K562 (cell line): ENCODE measurements at places on chromosomes 11 and 22. TPM values are rescaled to one million over a fixed set of nuclear protein-coding genes. Genes with fewer than 3 reads are reported as not detected.

DNA sequence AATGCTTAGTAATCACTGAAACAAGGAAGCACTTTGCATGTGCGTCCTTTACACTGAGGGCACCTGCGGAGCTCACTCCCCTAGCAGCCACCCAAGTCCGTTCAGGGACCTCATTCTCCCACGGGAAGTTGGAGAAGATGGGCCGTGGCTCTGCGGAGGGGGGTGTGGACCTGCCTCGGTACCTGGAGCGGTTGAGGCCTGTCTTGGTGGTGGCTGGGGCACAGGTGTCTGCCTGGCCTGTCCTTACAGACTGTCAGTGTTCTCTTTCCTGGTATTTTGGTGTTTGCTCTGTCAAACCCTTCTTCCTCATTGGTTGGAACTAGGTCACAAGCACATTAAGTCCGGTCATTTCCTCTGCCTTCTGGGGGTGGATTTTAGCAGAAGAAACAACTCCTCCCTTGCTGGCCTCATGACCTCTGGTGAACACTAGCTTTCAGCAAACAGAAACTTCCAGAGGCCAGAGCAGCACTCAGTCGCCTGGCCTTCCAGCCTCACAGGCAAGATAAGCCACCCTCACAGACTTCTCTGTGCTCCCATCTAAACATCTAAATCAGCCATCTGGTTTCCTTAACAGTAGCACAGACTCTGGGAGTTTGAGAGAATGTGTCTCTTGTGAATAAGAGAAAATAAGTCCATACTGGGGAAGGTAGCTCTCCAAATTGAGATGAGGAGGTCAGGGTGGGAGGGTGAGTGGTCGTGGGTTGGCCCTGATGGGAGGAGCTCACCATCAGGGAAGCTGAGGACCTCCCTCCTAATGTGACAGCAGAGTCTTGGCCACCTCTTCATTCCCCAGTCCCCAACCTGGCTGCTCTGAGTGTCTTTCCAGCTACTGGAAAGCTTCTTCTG is 8.6 kb downstream of the SNAP29 start:
- DNase-seq, result peak; percentile 99

Gene MMP12
- not detected in 2 replicates for total RNA-seq

GRCh38 chr11:103528596-103528995 is 419.4 kb downstream of the DYNC2H1 start:
- no peak for DNase-seq

Gene C22orf31
- not detected in 2 replicates for total RNA-seq

Gene APOA1
- 1.8 TPM in 2 replicates for total RNA-seq

Gene MED19
- total RNA-seq, result 13.7 and 14.0 TPM in 2 replicates

Gene CHRNA10
- total RNA-seq, result 1.4 and 1.5 TPM in 2 replicates

Gene PRG2
- total RNA-seq, result 16.4 and 30.5 TPM in 2 replicates

Gene CELSR1
- 0.04 and 0.09 TPM in 2 replicates for total RNA-seq

Gene IRAG1
- total RNA-seq, result 0.22 and 0.27 TPM in 2 replicates

DNA sequence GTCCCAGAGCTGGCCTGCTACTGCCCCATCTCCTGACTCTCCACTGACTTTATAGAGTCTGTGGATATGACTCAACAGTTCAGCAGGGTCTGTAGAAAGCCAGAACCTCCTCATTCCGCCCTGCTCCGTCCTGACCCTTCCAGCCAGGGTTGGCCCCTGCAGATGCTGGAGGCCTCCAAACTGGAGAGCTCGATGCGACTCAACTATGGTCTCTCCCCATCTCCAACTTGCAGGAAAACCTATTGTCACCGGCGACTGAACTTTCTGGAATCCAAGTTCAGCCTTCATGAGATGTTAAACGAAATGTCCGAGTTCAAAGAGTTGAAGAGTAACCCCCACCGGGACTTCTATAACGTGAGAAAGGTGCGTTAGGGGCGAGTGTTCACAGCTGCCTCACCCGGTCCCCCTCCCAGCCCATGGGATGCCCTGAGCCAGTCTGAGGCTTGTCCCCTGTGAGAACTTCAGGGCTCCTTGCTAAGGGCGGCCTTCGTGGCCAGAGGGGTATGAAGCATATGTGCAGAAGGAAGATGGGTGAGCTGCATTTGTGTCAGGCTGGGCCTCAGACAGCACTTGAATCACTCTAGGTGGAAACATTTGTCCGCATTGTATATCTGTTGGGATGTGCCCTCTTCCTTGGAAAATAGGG is 32.1 kb downstream of the AMPD3 start:
- DNase-seq, result no peak

Gene TOMM22
- total RNA-seq, result 101 and 108 TPM in 2 replicates

Gene CTSF
- total RNA-seq, result 4.8 and 5.0 TPM in 2 replicates

Gene MRGPRE
- total RNA-seq, result not detected in 2 replicates

DNA sequence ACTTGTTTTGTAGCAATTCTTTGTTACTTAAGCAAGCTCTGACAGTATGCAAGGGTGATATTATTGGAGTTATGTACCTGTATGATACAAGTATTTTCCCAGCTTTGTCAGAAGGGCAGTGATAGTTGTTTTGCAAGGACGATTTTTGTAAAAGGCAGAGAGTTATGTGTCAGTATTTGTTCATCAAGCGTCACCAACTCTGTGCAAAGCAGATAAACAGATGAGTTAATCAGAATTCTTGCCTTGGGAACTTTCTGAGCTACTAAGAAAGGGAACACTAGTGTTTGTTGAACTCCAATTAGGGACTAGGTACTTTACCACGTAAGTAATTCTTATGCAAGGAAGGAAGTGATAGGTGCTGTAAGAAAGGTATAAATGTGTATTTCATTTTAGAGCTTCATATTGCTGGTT is 1.4 kb downstream of the USP47 start:
- no peak for DNase-seq

GRCh38 chr11:74012074-74012809 is 3.4 kb upstream of the UCP3 start:
- peak; percentile 44 for DNase-seq

DNA sequence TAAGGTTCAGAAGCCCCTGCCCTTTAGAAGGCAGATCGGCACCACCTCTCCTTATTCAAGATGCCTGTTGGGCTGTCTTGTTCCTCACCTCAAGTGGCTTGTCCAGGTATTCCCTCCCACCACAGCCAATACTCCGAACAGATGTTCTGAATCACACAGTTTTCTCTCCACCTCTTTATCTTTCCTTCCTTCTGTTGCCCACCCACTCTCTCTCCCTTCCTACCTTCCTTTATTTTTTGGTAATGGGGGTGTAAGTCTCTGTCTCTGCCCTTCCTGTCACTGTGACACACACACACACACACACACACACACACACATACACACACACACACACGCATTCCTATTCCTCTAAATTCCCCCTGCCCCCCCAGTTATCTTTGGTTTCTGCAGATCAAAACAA is 8.4 kb downstream of the BEST1 start:
- DNase-seq, result no peak

Gene MCAT
- 26.3 and 27.8 TPM in 2 replicates for total RNA-seq

GRCh38 chr11:126080161-126080941 is 17.7 kb upstream of the CDON start:
- DNase-seq, result no peak

DNA sequence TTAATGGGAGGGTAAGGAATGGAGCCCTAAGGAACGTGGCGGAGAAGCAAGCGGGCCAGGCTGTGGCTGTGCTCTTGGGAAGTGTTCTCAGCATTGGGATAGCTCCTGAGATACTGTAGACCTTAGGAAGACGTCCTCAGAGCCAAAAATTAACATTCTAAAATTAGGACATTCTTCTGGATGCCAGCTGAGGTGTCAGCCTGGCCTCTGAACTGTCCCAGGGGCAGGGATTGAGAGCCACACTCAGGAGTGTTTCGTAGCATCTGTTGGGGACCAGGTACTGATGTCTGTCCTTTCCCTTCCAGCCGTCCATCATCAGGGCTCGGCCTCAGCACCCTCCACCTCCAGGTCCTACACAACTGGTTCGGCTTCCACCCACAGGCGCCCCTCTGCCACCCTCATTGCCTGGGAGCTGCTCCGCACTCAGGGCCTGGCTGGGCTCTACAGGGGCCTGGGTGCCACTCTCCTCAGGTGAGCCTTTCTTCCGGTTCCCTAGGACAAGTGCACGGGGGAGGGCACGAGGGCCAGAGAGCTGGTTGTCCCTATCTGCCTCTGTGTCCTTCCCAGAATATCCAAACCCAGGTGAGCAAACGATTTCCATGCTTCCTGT is 23.6 kb downstream of the SLC25A18 start:
- no peak for DNase-seq

Gene BATF2
- total RNA-seq, result 8.7 TPM in 2 replicates

Gene JAML
- total RNA-seq, result 0.22 and 0.47 TPM in 2 replicates

DNA sequence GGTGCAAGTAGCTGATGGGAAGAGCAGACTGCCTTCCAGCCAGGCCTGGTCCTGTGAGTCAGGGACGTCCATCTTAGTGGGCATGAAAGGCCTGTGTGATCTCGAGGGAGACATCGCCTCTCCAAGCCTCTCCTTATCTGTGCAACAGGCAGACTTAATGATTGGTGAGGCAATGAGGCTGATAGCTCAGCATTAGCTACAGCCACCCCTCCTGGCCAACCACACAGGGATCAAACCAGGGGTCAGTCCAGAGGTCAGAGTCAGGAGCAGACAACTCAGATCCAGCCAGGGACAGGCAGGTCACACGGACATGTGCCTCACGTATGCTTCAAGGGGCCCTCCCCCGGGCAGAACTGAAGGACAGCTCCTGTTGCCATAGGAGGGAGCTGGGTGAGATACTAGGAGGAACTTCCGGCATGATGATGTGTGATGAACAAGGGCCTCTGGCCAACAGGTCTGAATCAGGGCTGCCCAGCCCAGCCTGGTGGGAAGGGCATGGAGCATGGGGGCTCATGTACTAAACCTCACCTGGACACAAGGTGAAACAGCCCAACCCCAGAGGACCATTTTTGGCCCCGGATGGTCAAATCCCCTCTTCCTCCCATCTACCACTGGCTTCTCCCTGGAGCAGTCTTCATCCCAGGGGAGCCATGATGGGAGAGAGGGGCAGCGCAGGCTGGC is 2.8 kb upstream of the APOC3 start:
- DNase-seq, result peak; percentile 38

DNA sequence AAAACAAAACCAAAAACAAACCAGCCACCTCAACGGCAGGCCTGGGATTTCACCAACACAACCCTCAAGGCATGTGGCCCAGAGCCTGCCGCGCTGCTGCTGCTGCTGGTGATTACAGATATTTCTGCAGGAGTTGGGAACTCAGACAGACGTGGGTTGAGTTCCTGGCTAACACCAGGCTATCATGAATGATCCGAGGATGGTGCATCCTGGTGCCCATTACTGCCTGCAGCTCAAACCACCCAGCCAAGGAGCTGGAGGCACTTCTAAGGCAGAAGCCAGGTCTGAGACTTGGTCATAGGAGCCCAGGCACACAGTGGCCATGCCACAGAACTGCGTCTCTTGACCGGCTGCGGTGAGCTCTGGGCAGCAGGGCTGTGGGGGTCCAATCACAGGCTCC is 151.8 kb downstream of the MPPED1 start:
- DNase-seq, result no peak

Gene PACS1
- total RNA-seq, result 25.6 and 28.1 TPM in 2 replicates

GRCh38 chr11:20015529-20016427 is 144.5 kb downstream of the DBX1 start:
- no peak for DNase-seq

DNA sequence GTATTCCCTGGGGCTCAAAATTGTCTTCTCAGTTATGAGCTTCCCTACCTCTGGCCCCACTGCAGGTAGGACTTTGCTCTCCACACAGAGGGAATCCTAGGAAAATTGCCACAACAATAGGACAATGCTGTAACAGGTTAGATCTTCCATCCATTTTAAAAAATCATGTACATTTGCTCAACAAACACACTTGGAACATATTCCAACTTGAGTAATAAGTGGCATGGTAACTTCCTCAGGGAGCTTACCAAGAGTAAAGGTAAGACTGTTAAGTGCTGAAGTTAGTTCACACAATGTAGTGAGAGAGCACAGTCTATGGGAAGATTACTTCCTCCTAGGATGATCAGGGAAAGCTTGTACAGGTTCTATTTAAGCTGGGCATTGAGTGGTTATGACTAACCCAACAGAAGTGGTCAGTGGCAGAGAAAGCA is 78.9 kb upstream of the BIRC3 start:
- DNase-seq, result no peak

Gene ARHGAP8
- total RNA-seq, result 1.5 and 2.2 TPM in 2 replicates

DNA sequence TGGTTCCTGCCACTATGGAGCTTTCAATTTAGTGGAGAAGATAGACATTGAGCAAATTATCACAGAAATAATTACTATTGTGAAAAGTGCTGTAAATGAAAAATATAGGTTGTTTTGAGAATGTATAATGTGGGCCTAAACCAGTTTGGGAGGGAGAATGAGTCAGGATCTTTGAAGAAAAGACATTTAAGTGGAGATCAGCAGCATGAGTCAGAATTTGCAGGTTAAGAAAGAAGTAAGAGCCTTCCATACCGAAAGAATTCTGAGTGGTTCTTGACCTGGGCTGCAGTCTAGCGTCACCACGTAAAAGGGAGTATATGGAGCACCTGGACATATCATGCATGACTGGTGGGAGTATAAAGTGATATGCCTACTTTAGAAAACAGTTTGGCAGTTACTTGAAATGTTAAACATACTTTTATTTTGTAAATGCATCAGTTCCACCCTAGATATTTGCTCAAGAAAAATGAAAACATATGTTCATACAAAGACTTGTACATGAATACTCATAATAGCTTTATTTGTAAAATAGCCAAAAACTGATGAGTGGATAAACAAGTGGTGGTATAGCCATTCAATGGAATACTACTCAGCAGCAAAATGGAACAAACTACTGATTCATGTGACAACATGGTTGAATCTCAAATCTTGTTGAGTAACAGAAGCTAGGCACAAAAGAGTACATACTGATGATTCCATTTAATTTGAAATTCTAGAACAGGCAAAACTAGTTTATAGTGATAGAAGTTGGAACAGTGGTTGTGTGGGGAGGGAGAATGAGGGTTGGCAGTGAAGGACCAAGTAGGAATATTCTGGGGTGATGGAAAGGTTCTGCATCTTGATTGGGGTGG is 99.2 kb downstream of the STIM1 start:
- DNase-seq, result peak; percentile 36

Gene ZNF280B
- 18.7 and 20.0 TPM in 2 replicates for total RNA-seq

Gene HINFP
- total RNA-seq, result 23.5 and 24.6 TPM in 2 replicates

Gene BIK
- 0.20 and 0.22 TPM in 2 replicates for total RNA-seq

Gene C1QTNF4
- not detected in 2 replicates for total RNA-seq

DNA sequence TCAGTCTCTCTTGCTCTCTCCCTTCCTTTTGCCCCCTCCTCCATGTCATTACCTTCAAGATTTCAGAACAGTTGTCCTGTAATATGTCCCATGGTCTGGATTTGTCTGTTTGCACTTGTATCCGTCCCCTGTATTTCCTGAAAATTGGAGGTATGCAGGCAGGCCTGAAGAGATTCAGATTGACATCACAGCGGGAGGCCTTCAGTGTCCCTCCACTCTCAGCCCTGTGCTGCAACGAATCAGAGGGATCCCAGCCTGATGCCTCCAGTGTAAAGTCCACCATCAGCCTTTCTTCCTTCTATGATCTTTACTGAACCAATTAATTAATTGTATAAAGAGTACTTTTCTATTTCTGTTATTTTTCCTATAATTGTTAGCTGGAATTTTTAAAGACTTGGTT is 57.3 kb downstream of the ELMOD1 start:
- no peak for DNase-seq

DNA sequence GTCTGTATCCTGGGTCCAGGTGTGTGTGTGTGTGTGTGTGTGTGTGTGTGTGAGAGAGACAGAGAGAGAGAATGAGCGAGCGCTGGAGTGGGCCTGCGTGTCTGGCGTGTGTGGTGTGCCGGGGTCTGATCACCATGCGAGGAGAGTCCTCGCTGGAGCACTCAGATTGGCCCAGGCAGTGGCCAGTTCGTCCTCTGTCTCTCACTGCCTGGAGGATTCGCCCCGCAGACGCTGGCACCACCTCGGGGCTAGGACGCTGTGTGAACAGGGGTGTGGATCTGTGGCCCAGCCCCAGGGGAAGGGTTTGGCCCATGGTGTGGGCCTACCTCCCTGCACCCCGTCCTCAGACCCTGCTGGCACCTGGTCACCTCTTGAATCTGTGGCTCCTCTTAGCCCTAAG is 11.6 kb upstream of the CACNA1I start:
- no peak for DNase-seq

- no peak for DNase-seq
Measured at GRCh38 chr11:126156814-126157213, 54.6 kb downstream of the RPUSD4 start.
